ENCODE measurements at places on chromosomes 7 and 10.

DNA sequence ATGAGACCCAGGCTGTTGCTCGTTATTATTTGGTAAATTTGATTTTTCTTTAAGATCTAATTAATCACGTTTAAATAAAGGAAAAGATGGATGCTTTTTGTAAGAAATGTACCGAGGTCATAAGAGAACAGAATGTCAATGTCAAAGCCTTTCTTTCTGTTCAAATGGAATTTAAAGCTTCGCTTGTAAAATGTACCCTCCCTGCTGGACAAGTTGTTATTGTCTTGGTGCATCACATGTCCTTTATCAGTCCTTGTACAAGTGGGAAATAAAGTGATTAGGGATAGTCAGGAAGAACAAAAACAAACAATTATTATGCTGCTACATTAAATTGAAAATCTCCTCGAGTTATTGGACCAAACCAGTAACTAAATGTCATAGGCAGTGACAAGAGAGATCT lies 363.2 kb downstream of the PHTF2 start:
- DNase-seq: no peak

- DNase-seq: no peak
These were observed 65.3 kb upstream of the AQP1 start for GRCh38 chr7:30846378-30846777.

DNA sequence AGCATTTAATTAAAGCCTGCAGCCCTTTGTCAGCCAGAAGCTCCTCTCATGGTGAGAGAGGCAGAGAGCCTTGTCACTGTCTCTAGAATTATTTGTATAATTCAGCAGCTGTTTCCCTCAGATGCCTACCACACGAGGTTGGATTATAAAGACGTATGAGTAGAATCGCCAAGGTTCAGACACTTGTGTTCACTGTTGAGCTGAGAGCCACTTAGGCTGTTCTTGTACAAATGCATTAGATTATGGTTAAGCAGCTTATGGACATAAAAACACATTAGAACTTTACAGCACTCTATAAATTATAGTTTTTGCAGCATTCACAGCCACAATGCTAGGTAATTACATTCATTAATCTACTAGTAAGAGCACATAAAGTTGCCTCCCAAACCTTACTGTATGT lies 282.6 kb downstream of the AUTS2 start:
- DNase-seq: no peak

- DNase-seq: no peak
These were observed 70.7 kb upstream of the ANTXRL start for GRCh38 chr10:46216003-46216634.

DNA sequence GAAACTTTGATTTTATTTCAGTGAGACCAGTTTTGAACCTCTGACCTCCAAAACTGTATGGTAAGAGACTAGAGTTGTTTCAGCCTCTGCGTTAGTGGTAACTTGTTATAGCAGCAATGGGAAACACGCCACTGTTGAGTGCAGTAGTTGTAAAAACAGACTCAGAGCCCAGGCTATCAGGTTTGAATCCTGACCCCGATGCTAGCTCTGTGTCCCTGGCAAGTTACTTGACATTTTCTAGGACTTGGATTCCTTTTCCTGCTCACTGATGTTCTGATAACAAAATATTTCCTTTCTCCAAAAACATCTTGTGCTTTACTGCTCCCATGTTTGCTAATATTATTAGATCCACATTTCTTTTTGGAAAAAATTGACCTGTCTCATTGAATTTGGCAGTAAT lies 131.0 kb downstream of the PLXDC2 start:
- DNase-seq: no peak

DNA sequence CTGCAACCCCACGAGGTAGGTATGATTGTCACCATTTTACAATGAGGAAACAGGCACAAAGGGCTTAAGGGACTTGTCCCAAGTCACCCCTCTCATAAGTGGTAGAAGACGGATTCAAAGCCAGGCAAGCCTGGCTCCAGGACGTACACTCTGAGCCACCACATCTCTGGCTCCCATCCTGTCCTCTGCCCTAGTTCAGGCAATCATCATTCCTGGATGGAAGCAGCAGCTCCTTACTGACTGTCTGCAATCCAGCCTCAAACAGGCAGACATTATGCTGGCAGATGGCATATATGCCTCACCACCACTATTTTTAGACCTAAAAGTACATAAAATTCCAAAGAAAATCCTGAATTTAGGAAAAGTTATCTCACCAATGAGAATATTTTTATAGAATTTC lies 100.7 kb downstream of the USP6NL start:
- no peak for DNase-seq

- DNase-seq: no peak
These were observed 11.0 kb upstream of the HNRNPF start for GRCh38 chr10:43419997-43420368.

GRCh38 chr10:58511765-58512490 lies 744 bp upstream of the BICC1 start:
- no peak for DNase-seq

DNA sequence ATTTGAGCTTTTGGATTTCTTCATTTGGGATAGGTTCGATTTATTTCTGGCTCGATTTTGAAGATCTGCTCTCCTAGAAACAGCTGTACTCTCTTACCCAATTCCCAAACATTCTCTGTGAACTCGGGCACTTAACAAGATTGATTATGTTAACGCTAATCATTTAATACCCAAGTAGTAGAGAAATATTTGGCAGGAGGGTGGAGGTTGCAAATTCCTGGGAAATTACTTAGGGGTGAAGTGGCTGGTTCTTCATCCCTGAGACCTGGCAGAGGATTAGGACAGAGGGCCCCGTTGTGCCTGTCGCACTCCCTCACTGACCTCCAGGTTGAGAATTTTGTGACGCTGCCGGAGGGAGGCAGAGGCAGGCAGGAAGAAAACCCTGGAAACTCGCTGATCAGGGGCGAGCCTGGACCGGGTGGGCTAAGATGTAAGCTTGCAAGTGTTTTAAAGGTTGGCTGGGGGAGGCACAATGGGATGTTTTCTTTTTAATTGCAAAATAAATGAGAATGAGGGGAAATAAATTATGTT lies 182.6 kb downstream of the TCF7L2 start:
- no peak for DNase-seq

GRCh38 chr10:4813023-4813422 lies 13.0 kb upstream of the AKR1E2 start:
- no peak for DNase-seq

- no peak for DNase-seq
These were observed 70.1 kb downstream of the CYCS start for GRCh38 chr7:25054819-25055519.

DNA sequence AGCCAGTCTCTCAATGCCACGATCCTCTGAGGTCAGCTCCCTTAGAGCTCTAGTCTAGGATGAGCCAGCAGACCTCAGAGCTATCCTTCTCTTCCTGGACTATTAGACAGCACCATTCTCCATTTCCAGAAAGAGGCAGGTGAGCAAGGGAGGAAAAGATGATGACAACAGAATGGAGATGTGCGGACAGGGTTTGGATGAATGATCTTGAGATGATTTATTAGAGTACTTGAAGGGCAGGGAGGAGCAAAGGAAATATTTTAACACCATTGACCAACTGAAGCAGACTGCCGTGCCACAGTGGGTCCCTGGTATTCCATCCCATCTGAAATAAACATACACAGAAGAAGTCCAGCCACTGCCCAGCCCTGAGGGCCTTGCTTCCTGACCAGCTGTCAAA lies 94.3 kb downstream of the CFAP58 start:
- DNase-seq: no peak

Data from right renal cortex interstitium (tissue), 3 donors.